ENCODE measurements at places on chromosomes 11 and 22. TPM values are rescaled to one million over a fixed set of nuclear protein-coding genes. Genes with fewer than 3 reads are reported as not detected.

- no peak overlapping the region for H3K4me3 ChIP-seq
- H3K27me3 ChIP-seq = no peaks in the 10 kb centered on the region
- peaks cover 29% of the 10 kb centered on the region for H3K36me3 ChIP-seq
- DNase-seq = no peak
- no peak overlapping the region for H3K27ac ChIP-seq
Measured at GRCh38 chr11:133916784-133917440, 39.9 kb downstream of the IGSF9B start.

DNA sequence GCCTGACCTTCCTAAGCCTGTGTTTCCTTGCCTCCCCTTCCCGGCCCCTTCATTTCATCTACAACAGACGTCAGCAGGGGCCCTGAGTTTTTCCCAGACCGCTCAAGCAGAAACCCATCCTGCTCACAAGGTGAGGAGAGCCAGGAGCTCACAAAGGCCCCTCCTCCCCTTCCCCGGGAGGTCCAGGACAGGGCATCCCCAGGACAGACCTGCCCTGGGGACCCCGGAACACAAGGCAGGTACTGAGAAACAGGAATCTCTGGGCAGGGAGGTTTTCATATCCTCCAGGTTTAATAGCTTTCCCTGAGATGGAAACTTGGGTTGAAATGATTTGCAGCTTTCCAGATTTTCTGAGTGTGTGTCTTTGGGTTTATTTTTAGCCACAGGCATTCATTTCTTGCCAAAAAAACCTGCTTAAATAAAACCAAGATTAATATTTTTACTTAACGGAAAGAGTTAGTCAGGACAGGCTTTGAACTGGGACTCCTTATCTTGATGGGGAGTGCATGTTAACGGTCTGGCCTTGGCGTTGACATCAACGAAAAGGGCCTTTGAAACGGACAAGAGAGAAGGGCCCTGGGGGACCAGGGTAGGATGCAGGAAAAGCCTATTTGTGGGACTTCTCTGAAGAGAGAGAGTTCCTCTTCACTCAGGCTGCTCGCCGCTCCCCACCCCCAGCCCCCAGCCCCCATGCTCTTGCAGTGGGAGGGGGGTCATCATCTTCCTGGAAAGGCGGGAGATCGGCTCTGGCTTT lies 38.5 kb downstream of the TIMP3 start:
- H3K27ac ChIP-seq = no peak overlapping the region
- H3K4me1 ChIP-seq = no peaks in the 10 kb centered on the region
- no peaks in the 10 kb centered on the region for H3K36me3 ChIP-seq

- no peak for DNase-seq
- H3K36me3 ChIP-seq = no peaks in the 10 kb centered on the region
- H3K4me3 ChIP-seq = no peak overlapping the region
- no peak overlapping the region for H3K27ac ChIP-seq
Measured at GRCh38 chr11:2435288-2436012, 8.9 kb downstream of the TRPM5 start.

GRCh38 chr11:75333022-75333806 lies 18.2 kb downstream of the ARRB1 start:
- peaks cover 61% of the 10 kb centered on the region for H3K4me1 ChIP-seq
- H3K36me3 ChIP-seq = no peaks in the 10 kb centered on the region
- no peaks in the 10 kb centered on the region for H3K27me3 ChIP-seq
- DNase-seq = no peak
- H3K4me3 ChIP-seq = no peak overlapping the region

GRCh38 chr11:119571311-119571710 lies 148.3 kb upstream of the THY1 start:
- no peaks in the 10 kb centered on the region for H3K4me1 ChIP-seq
- H3K27me3 ChIP-seq = peaks cover 3% of the 10 kb centered on the region
- no peak overlapping the region for H3K4me3 ChIP-seq
- no peak for DNase-seq
- H3K36me3 ChIP-seq = no peaks in the 10 kb centered on the region

DNA sequence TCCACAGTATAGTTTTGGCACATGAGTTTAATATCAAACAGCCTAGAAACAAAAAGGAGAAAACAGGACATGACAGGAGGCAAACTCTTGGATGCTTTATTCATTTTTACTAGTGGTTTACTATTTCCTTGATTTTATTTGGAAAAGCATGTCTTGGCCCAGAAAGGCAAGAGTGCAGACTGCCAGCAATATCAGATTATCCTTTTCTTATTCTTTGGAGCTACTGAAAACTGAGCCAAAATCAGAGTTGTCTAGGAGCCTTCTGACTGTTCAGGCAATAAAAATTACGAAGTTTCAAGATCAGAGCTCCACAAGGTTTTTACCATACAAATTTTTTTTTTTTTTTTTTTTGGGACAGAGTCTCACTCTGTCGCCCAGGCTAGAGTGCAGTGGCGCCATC lies 16.0 kb downstream of the CELF1 start:
- no peak overlapping the region for H3K27ac ChIP-seq
- peaks cover 10% of the 10 kb centered on the region for H3K36me3 ChIP-seq

DNA sequence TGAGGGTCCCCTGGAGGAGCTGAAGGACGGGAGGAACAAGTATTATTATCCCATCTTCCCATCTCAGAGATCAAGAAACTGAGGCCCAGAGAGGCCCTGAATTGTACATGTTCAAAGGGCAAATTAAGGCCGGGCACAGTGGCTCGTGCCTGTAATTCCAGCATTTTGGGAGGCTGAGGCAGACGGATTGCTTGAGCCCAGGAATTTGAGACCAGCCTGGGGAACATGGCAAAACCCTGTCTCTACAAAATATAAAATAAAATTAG lies 8.1 kb downstream of the PLA2G6 start:
- H3K36me3 ChIP-seq = peaks cover 5% of the 10 kb centered on the region
- H3K27ac ChIP-seq = no peak overlapping the region
- peaks cover 49% of the 10 kb centered on the region for H3K4me1 ChIP-seq
- H3K4me3 ChIP-seq = no peak overlapping the region
- H3K27me3 ChIP-seq = no peaks in the 10 kb centered on the region
- no peak for DNase-seq

- no peaks in the 10 kb centered on the region for H3K36me3 ChIP-seq
- H3K4me1 ChIP-seq = peaks cover 2% of the 10 kb centered on the region
- H3K27ac ChIP-seq = no peak overlapping the region
Measured at GRCh38 chr22:32576553-32577253, 102.1 kb downstream of the FBXO7 start.

GRCh38 chr11:15594607-15595006 lies 479.9 kb downstream of the INSC start:
- no peaks in the 10 kb centered on the region for H3K4me1 ChIP-seq
- no peaks in the 10 kb centered on the region for H3K36me3 ChIP-seq
- H3K27me3 ChIP-seq = no peaks in the 10 kb centered on the region
- H3K4me3 ChIP-seq = no peak overlapping the region

ZNF214 gene
- total RNA-seq = not detected

GRCh38 chr11:96045622-96046456 lies 121.9 kb upstream of the MTMR2 start:
- peaks cover 15% of the 10 kb centered on the region for H3K36me3 ChIP-seq
- H3K27ac ChIP-seq = no peak overlapping the region
- H3K4me1 ChIP-seq = peaks cover 39% of the 10 kb centered on the region
- no peak overlapping the region for H3K4me3 ChIP-seq

SLCO2B1 gene
- total RNA-seq = not detected

DNA sequence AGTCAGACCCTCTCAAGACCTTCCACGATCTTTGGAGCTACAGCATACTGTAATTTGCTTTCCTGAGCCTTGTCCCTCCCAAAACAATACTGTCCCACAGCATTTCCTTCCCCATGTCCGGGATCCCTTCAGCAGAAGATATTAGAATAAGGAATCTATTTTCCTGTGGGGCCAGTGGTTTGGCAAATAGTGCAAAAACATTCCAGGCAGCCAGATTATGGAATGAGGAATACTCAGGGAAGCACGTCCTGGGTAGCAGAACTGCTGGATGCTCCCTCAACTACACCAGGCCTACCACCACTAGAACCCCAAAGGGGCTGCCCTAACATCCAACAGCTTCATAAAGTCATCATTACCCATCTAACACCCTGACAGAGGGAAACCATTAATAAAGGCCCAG lies 61.5 kb downstream of the AAMDC start:
- no peak for DNase-seq
- H3K36me3 ChIP-seq = peaks cover 18% of the 10 kb centered on the region
- no peak overlapping the region for H3K4me3 ChIP-seq
- no peak overlapping the region for H3K27ac ChIP-seq

RBMXL2 gene
- total RNA-seq = not detected

DNA sequence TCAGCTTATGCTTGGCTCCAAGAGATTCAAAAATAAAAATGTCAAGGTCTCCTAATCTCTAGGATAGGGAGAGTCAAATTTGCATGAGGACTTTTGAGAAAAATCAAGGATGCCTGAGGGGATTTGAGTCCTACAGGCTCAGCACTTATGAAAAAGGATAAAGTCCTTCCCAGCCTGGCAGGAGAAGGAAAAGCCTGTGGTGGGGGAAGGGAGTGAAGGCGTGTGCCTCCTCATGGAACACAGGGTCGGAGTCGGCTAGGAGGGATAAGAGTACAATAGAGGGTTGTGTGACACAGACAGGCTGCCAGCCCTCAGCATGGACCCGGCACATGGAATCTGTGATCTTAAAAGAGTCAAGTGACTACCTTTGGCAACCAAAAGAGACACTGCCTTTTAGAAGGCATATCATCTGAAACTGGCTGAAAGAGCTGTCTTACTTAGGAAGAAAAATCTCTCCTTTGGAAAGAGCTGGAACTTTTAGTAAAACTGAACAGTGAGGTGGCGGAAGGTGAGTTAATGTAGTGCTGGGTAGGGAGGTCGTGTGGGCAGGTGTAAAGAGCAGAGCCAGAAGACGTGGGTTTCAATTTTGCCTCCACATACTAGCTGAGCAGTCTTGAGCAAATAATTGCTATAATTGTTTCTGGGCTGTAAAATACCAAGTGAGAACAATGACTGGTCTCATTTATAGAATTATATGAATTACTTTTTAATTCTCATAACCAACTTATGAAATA lies 58.8 kb upstream of the RDX start:
- peaks cover 28% of the 10 kb centered on the region for H3K4me1 ChIP-seq
- H3K27ac ChIP-seq = peak overlapping the region; percentile 48
- H3K4me3 ChIP-seq = no peak overlapping the region
- DNase-seq = no peak
- H3K36me3 ChIP-seq = no peaks in the 10 kb centered on the region

DNA sequence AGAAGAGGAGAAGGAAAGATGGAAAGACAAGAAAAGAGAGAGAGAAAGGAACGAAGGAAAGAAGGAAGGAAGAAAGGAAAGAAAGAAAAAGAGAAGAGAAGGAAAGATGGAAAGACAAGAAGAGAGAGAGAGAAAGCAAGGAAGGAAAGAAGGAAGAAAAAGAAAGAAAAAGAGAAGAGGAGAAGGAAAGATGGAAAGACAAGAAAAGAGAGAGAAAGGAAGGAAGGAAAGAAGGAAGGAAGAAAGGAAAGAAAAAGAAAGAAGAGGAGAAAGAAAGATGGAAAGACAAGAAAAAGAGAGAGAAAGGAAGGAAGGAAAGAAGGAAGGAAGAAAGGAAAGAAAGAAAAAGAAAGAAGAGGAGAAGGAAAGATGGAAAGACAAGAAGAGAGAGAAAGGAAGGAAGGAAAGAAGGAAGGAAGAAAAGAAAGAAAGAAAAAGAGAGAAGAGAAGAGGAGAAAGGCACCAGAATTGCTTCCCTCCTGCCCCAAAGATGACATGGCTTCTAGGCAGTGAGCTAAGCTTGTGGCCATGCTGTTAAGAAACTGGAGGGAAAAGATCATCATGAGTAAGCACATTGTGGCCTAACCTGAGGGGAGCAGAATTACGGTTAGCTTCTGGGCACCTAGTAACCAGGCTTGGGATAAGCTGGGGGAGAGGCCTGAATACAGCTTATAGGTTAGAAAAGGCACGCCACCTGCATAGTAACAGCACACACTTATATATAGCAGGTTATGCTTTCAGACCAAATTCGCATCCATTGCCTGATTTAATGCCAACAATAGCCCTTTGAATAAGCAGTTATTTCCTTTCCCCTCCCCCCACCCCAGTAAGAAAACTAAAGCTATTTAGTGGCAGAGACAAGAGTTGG lies 2.3 kb upstream of the ST3GAL4 start:
- peak; percentile 61 for DNase-seq
- H3K27ac ChIP-seq = peak overlapping the region; percentile 79
- peaks cover 15% of the 10 kb centered on the region for H3K36me3 ChIP-seq
- peak overlapping the region; percentile 49 for H3K4me3 ChIP-seq
- peaks cover 43% of the 10 kb centered on the region for H3K4me1 ChIP-seq

DNA sequence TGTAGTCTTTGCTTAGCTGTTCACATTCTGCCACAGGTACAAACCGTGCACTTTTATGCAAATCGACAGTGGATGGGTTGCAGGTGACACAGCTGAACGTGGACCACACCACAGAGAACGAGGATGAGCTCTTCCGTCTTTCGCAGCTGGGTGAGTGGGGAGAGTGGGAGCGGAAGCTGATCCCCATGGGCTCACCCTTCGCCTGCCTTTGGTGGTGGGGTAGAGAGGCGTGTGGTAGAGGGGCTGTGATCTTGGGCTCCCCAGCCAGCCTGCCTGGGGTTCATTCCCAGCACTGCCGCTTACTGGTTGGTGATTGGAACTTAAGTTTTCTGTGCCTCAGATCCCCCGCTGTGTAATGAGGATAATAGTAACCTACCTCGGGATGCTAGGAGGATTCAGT lies 19.1 kb downstream of the TAB1 start:
- H3K4me1 ChIP-seq = peaks cover 9% of the 10 kb centered on the region
- no peak overlapping the region for H3K4me3 ChIP-seq
- no peaks in the 10 kb centered on the region for H3K27me3 ChIP-seq
- DNase-seq = no peak

CDC45 gene
- 130 TPM for total RNA-seq

- H3K27ac ChIP-seq = no peak overlapping the region
- peaks cover 6% of the 10 kb centered on the region for H3K4me1 ChIP-seq
- H3K36me3 ChIP-seq = no peaks in the 10 kb centered on the region
Measured at GRCh38 chr22:16955678-16956210, 52.3 kb downstream of the GAB4 start.

DNA sequence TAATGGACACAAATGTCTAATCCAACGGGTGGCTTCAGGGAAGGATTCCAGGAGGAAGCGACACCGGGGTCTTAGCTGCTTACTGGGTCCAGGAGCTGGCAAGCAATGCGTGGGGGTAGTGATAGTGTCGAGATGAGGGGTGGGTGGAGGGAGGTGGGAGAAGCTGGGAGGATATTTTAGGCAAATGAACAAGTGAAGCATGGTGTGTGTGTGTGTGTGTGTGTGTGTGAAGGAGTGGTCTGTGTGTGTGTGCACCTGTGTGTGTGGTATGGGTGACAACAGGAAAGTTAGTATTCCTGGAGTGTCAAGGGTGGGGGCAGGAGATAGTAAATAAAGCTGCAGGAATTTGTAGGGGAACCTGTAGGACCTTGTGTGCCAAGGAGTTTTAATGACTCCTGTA lies 126.9 kb upstream of the ZBED5 start:
- no peaks in the 10 kb centered on the region for H3K36me3 ChIP-seq
- H3K4me1 ChIP-seq = peaks cover under 1% of the 10 kb centered on the region
- no peak overlapping the region for H3K4me3 ChIP-seq
- no peak for DNase-seq
- no peak overlapping the region for H3K27ac ChIP-seq

LBHD1 gene
- 14.1 TPM for total RNA-seq

Measured in activated CD4-positive, alpha-beta memory T cell treated with anti-CD3 and anti-CD28 coated beads for 36 hours (primary cell).